ENCODE measurements at places on chromosomes 11 and 22.
A peak's percentile ranks its signal among the peaks of the same experiment; 100 is the strongest.

- no peak for DNase-seq
Observed at GRCh38 chr11:118888398-118888797, 4.7 kb downstream of the CXCR5 start.

DNA sequence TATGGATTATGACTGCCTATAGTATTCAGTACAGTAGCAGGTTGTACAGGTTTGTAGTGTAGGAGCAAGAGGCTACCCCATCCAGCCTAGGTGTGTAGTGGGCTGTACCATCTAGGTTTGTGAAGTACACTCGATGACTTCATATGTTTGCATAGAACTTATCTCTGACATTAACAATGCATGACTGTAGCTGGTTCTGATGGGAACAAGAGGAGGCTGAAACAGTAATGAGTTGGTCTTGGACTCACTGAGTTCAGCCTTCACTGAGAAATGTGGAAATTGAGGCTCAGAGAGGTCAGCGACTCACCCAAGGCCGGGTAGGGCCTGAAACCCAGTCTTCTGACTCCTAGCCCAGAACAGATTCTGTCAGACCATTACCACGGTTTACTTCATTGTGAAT lies 13.0 kb downstream of the MYO7A start:
- no peak for DNase-seq

GRCh38 chr22:38881464-38881871 lies 9.5 kb upstream of the CBX6 start:
- no peak for DNase-seq

DNA sequence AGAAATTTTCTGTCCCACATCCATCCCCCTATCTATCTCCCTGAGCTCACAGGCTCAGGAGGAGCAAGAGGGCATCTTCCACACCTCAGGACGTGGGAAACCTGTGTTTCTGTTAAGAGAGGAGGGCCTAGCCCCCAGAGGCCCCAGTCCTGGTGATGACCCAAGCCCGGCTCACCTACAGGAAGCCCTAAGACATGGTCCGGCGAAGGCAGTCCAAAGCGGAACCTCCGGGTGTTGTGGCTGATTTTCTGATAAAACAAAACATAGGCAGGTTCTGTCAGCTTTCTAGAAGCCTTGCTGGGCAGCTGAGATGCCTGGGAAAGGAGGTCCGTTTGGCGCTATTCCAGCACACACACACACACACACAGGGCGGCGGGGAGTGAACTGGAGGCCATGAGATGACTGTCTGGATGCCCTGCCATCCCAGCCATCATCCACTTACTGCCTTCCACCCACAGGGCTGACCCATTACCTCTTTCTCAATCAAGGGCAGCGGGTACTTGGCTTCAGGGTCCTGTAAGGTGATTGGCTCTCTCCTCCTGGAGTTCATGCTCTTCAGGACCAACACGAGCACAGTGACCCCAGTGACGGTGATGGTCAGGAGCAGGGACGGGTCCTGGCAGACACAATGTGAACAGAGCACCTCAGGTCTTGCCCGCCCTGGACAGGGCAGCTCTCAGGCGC lies 882 bp downstream of the CYB5R2 start:
- no peak for DNase-seq

- DNase-seq, result no peak
Observed at GRCh38 chr11:127003260-127003981, 2.9 kb upstream of the KIRREL3 start.

- DNase-seq, result peak; percentile 82
Observed at GRCh38 chr22:32622004-32622743, 147.6 kb downstream of the FBXO7 start.

- no peak for DNase-seq
Observed at GRCh38 chr11:107257710-107258109, 199.9 kb downstream of the CWF19L2 start.

GRCh38 chr22:20267441-20268278 lies 458 bp downstream of the RTN4R start:
- no peak for DNase-seq

DNA sequence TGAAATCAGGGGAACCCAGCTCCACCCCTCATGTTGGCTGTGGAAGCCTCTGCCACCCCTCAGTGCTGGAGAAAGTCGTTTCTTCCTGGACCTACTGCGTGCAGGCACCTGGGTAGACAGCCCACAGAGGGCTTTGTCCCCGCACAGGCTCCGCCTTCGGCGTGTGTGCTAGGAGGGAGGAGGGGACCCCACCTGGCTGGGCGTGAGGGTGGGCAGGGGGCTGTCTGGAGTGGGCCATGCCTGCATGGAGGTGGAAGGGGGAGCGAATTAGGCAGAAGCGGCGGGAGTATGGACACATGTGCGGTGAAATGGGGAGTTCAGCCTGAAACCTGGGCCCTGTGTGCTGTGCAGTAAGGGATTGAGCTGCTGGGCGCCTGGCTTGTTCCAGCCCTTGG lies 49.3 kb downstream of the FBLN1 start:
- no peak for DNase-seq
